ENCODE measurements at places on chromosomes 5 and 9.
A peak's percentile ranks its signal among the peaks of the same experiment; 100 is the strongest.

GRCh38 chr5:132190161-132190817, 37.4 kb downstream of the P4HA2 start:
- DNase-seq = peak; percentile 75

- DNase-seq = no peak
These were observed 18.3 kb upstream of the SLC6A3 start for GRCh38 chr5:1463326-1464095.

DNA sequence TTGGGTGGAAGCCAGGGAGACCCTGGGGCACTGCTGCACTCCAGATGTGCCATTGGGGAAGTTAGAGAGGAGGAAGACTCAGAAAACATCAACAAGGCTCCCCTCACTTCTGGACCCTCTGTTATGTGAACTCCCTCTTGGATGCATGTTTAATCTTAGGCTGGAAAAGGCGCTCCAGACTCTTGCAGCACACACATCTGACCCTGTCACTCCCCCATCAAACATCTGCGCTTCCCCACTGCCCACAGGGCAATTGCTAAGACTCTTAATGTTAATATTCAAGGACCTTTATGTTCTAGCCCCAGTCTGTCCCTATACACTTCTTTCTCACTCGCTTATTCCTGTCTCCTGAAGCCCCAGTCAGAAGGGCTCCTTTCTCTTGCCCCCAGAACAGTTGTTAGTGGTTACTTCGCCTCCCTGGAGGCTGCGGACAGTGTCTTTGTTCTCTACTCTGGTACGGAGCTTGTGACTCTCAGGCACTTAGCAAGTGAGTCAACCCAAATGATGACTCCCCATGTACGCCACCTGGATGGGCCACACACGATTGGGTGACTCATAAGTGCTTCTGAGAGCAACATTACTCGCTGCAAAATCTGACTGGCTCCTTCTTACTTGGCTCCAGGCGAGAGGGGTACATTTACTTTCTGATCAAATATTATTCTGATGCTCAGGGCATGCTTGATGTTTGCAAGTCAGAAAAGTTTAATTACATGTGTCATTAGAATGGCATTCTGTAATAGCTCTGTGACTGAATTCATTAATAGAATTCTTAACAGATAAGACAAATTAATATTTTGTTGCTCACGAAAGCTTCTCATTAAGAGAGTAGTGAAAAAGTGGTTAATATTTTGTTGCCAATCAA, 193.6 kb downstream of the HSPA4 start:
- DNase-seq = no peak

DNA sequence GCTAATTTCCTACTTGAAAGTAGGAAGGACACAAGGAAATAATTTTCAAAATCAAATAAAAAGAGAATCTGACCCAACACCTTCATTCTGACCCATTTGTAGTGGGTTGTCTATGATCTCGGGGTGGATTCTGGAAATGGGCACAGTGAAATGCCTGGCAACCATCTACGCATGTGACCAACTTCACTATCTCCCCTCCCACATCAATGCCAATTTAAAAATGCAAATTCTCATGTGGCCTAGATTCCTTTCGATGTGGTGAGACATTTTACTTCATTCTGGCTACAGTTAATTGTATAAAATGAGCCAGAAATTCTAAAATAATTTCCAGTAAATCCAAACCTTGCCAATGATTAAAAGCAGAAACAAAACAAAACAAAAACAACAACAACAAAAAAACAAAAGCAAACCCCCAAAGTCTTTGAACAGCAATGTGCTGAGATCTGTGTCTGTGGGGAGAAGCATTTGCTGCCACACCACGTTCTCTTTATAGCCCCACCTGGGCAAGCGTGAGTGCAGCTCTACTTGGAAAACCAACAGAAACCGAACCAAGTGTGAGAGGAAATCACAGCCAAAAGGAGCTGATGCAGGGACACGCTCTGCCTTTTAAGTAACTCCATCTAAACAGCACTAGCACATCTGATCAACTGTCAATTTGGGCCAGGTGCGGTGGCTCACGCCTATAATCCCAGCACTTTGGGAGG, 59.0 kb downstream of the USP20 start:
- no peak for DNase-seq

- no peak for DNase-seq
These were observed 1.5 kb upstream of the TGFBI start for GRCh38 chr5:136027311-136027710.

DNA sequence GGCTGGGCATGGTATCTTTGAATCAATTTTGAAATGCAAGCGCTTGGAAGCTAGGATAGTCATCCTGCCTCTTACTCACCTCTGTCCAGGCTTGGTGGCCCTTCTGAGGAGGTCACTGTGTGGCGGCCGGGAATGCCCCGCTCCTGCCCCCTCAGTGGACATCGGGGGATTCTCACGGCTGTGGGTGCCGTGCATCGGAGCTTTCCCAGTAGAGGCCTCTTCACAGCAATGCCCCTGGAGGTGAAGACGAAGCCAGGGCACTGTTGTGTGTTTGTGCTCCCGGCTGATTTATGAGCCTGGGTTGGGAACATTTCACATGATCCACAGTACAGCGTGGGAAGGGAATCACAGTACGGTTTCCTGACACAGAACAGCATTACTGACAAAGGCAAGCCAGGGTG, 147.5 kb downstream of the NXNL2 start:
- DNase-seq = no peak

- DNase-seq = no peak
These were observed 1329.0 kb upstream of the WWC1 start for GRCh38 chr5:166962461-166962860.

GRCh38 chr5:109486200-109486804, 76.5 kb upstream of the PJA2 start:
- DNase-seq = no peak

DNA sequence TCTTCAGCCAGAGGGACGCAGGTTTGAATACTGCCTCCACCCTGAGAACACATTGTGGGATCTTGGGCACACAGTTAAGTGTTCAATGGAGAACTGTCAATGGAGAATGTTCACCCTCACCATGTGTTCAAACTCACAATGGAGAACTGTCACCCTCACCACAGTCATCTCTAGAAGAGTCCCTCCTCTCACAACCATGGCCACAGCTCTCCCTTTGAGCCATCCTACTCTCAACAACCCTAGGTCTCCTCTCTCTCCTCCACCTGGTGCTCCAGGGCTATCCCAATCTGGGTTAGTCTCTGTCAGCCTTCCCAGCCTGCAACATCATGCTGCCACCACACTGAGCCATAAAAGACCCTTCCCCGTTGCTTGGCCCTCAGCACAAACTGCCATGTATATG, 36.3 kb upstream of the HAND1 start:
- no peak for DNase-seq

GRCh38 chr5:167657016-167657415, 634.4 kb upstream of the WWC1 start:
- no peak for DNase-seq

DNA sequence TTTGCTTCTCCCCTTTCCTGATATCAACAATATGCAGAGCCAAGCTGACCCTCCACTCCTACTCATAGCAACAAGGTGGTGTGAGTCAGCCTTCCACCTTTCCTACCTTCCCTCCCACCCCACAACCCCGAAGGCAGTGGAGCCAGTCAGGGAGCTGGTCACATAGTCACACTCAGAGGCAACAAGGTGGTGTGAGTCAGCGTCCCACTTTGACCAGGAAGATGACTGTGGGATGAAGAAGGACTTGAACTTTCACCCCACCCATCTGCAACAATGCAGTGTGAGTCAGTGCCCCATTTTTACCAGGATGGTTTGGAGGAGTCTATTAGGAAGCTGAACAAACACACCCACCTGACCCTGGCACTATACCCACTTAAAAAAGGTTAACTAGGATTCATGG, 30.1 kb upstream of the ZNF782 start:
- no peak for DNase-seq

DNA sequence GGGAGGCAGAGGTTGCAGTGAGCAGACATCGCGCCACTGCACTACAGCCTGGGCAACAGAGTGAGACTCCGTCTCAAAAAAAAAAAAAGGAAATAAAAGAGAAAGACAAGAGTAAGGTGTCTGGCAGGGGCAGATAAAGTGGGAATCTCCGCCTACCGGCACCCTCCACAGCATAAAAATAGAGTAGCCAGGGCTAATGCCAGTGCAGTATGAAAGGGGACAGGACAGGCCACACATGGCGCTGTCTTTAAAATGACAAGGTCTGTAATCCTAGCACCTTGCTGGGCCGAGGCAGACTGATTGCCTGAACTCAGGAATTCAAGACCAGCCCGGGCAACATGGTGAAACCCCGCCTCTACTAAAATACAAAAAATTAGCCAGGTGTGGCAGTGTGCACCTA, 7.8 kb downstream of the BICD2 start:
- DNase-seq = no peak

DNA sequence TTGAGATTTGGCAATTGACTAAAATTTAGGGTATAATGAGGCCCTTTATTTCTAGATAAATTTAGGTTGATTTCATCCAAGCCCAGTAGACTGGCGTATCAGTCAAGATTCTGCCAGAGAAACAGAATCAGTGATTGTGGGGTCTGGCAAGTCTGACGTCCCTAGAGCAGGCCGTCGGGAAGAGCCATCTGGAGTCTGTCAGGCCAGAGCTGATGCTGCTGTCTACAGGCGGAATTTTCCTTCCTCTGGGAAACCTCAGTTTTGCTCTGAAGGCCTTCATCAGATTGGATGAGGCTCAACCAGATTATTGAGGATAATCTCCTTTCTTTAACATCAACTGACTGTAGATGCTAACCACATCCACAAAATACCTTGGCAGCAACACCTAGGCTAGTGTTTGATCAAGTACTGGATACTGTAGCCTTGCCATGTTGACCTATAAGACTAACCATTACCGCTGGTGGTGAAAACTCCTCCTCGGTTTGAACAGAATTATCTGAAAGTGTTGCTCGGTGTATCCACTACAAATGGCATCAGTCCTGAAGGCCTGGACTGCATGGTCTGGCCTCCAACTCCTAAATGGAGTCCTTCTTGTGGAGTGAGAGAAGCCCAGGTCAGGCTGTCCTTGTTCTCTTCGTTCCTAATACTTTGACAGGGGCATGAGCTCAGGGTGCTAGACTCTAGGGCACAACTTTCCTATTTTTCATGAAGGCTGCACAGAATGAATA, 83.2 kb upstream of the ANKH start:
- DNase-seq = no peak

- DNase-seq = peak; percentile 55
These were observed 141.4 kb downstream of the TMEM38B start for GRCh38 chr9:105835721-105836120.

DNA sequence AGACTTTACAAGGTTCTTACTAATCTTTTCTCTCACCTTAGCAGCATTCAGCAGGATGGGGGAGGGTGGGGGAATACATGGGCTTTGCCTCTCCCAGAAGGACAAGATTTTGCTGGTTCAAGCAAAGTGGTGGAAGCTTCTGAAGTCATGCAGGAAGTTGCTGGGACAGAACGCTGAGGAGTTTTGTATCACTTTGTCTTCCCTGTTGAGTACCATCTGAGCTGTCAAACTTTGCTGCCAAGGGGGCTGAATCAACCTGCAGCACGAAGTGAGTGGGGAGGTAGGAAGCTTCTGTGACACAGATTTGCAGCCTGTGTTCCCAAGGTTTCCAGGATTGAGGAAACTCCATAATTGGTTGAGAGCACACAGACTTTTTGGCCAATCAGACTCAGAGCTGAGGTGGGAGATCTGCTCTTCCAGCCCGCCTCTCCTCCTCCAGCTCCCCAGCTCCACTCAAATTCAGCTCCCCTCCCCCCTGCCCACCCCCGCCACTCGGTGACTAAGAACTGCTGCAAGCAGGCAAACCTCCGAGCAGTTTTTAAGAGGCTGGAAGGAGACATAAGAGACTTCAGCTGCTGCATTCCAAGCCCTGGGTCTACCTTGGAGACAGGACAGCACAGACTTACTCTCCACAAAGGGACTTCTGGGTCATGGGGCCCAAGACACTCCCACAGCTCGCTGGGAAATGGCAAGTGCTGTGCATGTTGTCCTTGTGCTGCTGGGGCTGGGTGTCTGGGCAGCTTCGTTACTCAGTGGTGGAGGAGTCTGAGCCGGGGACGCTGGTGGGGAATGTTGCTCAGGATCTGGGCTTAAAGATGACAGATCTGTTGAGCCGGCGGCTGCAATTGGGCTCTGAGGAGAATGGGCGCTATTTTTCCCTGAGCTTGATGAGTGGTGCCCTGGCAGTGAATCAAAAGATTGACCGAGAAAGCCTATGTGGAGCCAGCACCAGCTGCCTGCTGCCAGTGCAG, at the start of gene PCDHGC5:
Gene PCDHGC5 (plus strand): TSS at position 491 of the 971 bp plus-strand sequence. CDS start 160 bp downstream, at position 651.
- DNase-seq = no peak

DNA sequence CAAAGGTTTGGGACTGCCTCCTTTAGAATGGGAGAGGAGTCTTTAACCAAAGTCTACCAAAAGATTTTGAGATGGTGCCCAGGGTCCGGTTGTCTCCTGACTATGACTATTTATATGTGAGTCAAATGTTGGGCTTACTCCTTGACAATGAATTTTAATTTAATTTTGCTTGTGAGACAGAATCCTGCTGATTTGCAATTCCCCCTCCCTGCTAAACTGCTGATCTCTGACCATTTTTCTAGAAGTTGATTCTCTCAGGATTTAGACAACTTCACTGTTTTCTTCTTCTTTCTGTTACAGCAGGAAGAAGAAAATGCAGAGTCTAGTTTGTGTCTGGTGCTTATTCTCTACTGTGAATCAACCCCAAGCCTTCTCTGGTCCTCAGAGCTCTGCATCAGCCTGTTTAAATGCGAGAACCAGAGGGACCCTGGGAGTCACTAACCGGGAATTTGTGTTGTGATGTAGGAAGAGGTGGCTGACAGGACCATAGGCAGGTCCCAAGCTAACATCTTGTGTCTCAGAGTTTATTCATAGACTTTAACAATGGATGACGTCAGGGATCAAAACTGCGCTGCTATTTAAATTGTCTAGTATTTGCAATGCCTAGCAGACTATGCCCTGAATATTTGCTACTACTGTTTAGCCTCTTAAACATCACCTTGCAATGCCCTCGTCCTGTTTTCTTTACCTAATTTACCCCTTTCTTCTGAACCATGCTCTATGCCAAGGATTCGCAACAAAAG, 124.0 kb upstream of the TAF11L2 start:
- no peak for DNase-seq

- DNase-seq = no peak
These were observed 20.5 kb downstream of the DMRT2 start for GRCh38 chr9:1070692-1071091.

- DNase-seq = no peak
These were observed 63.4 kb upstream of the SREK1 start for GRCh38 chr5:66080664-66081063.

DNA sequence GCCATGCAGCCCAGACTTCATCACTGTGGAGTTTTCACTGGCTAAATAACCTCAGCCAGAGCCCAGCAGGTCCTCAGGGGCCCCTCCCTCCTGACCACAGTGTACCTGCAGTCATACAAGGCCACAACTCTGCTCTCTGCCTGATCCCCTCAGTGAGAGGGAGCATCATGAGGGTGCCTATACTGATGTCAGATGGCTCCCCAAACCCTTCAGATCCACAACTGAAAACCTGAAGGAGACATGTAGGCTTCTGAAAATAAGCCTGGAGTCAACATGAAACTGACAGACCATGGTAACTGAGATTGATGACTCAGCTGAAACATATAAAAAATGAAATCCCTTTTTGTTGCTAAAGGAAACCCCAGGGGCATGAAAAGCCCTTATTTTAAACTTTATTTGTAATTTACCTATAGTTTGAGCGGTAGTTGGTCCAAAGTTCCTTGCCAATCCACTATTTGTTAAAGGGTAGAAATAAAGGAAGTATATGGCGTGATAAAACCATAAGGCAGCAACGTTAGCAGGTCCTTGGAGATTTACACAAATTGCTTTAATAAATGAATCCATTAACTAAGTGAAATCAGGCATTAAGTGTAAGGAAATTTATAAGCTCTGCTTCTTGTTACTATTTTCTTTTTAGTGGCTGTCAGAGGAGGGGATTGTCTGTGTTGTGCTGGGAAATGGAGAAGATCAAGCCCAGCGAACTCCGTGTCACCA, 68.3 kb downstream of the FGF1 start:
- DNase-seq = no peak

GRCh38 chr5:10576790-10577189, 12.9 kb downstream of the ANKRD33B start:
- no peak for DNase-seq
